T47D (cell line): ENCODE measurements at places on chromosomes 3 and 15.

DNA sequence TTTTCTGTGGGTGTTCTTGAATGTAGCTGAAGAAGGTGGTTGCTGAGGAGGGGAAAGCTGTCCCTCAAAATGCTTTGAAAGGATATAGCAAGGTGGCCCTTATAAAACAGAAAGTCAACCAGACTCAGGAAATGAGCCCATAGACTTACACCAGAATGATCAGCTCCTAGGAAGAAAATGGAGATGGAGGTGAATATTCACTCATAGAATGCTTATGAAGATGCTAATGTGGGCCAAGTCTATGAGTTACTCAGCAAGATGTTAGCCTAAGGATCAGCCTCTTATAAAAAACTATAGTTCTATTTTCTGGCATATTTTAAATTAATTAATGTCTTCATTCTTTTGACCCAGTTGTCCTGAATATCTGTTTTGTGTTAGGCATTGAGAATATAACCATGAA lies 1054.0 kb downstream of the AGBL1 start:
- no peak for DNase-seq

DNA sequence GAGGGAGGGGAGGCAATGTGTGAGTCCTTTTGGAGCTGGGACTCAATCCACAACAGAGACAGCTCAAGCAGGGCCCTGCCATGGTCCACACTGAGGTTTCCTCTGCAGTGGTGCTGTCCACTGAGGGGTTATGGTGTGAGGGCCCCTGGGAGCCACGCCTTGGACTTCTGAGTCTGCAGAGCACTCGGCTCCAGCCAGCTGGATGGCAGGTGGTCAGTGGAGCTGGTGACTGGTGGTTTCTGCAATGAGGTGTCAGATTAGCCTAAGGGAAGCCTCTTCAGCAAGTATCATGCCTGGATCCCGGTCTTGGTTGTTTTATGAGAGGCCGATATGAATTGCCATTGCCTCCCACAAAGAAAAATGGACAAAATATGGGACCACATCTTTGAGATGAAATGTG lies 21.7 kb downstream of the LSM3 start:
- DNase-seq = no peak

GRCh38 chr3:78895528-78895927 lies 872.3 kb downstream of the ROBO1 start:
- no peak for DNase-seq

GRCh38 chr3:28575746-28576613 lies 227.4 kb upstream of the AZI2 start:
- DNase-seq = peak; percentile 11

DNA sequence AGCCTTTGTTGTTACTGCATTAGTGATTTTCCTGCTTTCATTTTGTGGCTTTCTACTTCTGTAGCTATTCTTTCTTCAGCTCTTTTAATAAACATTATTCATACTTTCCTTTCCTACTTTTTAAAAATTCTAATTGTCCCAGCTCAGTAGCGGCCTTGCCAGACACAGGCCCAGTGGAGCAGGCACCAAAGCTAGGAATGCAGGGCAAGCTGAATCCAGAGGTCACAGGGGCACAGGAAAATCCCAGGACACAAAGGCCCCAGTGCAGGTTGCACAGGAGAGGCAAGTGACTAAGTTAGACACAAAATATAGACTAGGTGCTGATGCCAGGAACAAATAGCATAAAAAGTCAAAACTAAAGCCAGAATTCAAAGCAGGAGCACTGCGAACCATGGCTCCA lies 49.0 kb upstream of the CCDC80 start:
- no peak for DNase-seq

- no peak for DNase-seq
Observed at GRCh38 chr15:72952151-72952550, 100.1 kb upstream of the NEO1 start.

- DNase-seq = no peak
Observed at GRCh38 chr3:1026395-1026794, 66.4 kb upstream of the CNTN6 start.

DNA sequence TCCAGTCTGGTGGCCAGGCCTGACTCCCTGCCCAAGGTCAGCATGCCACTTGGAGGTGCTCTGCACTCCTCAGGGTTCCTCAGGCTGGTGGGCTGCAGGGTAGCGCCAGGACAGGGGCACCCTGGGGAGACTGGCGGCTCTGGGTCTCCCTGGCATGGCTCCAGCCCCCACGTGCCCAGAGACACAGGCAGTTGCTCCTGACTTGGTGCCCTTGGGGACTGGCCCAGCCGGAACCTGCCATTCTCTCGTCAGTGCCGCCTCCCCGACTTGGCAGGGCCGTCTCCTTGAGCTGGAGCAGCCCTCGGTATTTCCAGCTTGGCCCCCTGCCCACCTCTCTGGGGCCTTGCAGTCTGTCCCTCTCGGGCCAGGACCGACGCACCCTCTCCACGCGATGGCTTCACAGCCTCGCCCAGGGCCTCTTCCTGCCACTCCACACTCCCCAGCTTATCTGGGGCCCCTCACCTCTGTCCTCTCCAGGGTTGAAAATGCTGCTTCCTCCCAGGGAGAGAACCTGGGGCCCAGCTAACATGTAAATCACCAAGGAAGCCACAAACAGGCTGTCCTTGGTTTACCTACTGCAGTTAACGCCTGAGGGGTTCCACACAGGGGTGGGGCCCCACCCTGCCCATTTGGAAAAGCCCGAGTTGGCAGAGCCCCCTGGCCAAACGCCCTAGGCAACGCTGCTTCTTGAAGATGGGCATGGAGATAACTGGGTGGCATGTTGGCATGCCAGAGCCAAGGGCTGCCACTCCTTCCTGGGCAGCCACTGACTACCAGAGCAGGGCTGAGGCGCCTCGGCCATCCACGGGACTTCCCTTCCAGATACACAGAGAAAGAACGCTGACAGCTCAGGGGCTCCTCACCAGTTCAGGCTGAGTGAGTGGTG lies 61.4 kb downstream of the SMAD6 start:
- DNase-seq = no peak

DNA sequence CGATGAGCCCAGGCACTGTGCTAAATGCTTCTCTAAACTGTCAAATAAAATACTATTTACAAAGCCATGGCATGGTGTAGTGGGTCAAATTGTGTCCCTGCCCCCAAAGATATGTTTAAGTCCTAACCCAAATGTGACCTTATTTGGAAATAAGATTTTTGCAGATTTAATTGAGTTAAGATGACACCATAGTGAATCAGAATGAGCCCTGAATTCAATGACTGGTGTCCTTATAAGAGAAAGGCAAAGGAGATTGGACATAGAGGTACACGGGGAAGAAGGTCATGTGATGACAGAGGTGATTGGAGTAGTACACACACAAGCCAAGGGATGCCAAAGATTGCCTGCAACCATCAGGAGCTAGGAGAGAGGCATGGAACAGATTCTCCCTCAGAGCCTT lies 121.6 kb upstream of the VEPH1 start:
- no peak for DNase-seq

DNA sequence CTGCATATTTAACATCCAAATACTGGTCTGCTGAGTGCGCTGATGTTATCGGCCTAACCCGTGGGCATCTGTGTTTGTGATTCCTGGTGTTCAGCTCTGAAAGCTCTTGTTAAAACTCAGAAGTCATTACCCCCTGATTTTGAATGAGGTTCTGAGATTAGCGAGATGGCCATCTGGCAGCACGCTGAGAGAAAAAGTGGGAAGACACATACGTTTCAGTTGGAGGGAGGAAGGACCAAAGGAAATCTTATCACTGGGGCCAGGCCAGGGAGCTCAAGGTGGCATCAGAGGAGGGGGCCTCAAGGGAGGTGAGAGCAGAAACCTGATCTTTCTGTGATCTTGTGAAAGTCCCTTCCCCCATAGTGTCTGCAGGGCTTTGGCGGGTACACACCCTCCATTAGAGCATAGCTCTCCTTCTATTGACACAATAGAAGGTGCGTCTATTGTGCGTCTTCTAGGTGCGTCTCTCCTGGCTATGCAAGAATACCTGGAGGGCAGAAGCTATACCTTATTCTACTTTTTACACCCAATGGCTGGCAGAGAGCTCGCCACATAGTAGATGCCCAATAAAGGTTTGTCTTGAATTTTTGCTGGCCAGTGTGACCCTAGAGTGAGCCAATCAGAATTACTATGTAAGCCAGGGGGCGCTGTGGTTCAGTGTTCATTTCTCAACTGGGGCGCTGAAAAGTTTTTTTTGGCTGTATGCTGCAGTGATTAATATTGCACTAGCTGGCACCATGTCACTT lies 182.4 kb downstream of the SHQ1 start:
- DNase-seq = peak; percentile 65

DNA sequence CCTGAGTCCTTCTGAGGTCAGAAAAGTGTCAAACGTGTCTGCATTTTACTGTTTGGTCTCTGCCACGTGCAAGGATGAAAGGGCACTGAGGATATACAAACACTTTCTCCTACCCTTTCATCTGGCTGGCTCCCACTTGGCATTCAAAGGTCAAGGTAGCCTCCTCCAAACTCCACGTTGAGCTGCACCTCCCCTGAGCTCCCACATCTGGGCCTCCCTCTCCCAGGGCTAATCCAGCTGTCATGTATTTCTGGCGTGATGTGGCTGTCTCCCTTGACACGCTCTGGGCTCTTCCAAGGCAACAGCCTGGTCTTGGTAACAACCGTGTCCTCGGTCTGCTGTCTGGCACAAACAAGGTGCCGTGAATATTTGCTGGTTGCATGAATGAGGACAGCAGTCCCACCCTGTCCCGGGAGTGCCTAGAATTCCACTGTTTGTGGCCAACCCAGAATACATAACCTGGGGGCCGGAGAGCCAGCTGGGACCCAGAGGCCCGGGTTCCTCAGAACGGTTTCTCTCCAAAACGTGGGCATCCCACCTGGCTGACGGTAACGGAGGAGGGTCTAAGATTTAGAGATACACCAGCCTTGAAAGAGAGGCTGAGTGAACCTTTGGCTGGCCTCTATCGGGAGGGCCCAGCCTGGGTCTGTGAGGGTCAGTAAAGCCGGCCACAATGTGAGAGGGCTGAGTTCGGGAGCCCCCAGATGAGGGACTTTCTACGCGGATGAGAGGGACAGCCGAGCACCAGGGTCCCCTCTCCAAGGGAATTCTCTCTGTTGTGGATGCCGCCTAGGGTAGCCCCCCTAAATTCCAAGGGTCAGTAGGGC lies 767 bp downstream of the GLT8D1 start:
- no peak for DNase-seq

GRCh38 chr3:15470261-15470660 lies 42.9 kb downstream of the EAF1 start:
- no peak for DNase-seq

DNA sequence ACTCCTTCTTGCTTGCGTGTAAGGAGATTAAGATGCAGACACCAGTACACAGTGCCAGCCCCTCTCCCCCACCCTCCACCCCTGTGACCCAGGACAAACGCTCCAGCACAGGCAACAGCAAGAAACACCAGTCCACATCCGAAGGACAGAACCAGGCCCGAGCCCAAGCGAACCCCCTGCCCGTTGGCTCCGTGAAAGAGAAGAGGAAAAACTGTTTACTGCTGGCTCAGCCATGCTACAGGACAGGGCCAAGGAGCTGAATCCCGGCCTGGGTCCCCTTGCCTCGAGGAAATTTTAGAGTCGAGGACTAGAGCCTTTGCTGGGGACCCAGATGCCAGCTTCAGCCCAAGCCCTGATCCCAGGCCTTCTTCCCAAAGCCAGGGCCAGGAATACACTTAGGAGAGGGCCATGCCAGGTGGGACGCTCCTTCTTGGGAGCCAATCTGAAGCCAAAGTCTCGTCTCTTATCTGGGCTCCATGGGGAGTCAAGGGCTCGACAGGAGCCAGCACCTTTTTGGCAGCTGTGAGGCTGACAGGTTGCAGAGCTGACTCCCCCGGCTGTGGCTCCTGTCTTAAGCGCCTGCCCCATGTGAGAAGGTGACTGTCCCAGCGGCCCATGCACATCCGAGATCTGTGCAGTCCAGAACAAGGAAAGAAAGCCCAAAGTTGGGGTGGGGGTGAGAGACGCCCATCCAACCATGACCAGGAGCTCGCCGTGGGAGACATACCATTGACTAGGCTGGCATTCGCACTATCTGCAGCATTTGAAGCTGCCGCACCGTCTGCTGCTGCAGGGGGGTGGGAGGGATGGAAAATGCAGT lies 63.8 kb upstream of the SEC13 start:
- no peak for DNase-seq

- DNase-seq = no peak
Observed at GRCh38 chr3:14253707-14254382, 75.2 kb downstream of the LSM3 start.

- peak; percentile 82 for DNase-seq
Observed at GRCh38 chr15:90221246-90221900, 12.4 kb downstream of the CIB1 start.

- no peak for DNase-seq
Observed at GRCh38 chr3:105473521-105474223, 107.0 kb downstream of the ALCAM start.

DNA sequence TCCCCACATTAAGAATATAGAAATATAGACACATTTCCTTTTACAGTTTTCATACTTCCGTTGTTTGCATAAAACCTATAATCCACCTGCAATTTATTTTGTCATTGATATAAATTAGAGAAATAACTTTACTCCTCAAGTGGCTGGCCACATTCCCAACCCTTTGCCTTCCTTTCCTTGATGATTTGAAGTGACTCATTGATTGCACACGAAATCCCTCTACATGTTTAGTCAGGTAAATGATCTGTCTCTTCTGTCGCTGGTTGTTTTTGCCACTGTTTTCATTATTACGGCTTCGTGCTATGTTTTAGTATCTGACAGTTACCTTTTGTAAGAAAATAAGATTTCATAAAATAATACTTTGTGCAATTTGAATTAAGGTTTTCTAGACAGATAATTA lies 272.2 kb upstream of the NR2E3 start:
- no peak for DNase-seq

DNA sequence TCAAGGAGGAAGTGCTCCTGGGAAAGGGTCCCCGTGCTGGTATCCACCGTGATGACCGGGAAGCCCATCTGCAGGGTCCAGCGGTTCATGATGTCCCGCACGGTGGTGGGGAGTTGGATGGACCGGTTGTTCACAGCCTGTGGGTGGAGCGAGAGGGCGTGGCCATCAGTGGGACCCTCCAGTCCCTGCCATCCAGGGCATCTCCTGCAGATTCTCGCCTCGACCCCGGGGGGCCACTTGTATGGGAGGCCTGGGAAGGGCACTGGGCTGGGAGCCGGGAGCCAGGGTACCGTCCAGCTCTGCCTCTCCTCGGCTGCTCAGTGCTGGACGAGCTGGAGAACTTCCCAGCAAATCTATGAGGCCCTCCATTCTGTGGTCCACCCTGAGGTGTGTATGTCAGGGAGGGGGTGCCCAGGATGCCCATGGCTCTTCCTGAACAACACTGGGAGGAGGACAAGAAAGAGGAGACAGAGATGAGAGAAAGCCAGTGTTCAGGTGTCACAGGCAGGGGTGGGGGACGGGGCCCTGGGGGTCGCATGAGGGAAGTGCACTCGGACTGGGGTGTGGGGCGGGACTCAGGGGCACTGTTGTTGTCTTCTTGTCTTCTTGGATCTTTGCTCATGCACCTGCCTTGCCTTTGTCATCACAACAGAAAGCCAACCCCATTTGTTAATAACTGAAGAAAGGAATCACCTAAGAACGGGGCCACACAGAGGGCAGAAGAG lies 13.0 kb downstream of the ANPEP start:
- DNase-seq = no peak

- no peak for DNase-seq
Observed at GRCh38 chr3:135911110-135911509, 54.4 kb upstream of the PPP2R3A start.

- DNase-seq = no peak
Observed at GRCh38 chr3:12903000-12903800, 61.8 kb upstream of the RPL32 start.
